Mesendoderm (in vitro differentiated cells): ENCODE measurements at places on chromosomes 7 and 10.
A peak's percentile ranks its signal among the peaks of the same experiment; 100 is the strongest.

GRCh38 chr7:100465702-100466311 lies 1.7 kb upstream of the SPACDR start:
- peak; percentile 86 for DNase-seq

DNA sequence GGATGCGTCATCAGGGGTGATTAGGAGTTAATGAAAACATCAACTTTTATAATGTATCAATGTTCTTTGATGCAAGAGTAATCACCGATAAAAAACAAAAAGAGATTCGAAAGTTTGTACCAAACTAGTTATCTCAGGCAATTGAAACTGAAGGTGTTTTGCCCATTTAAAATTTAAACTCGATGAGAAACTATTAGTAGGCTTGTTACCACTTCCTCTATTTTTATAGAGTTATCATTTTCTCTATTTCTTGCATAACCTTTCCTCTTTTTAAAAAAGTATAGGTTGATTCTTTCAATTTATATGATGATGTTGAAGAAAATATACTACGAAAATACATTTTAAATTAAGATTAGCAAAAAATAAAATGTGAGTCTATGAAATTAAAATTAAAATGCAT lies 597.3 kb upstream of the POT1 start:
- DNase-seq = no peak

DNA sequence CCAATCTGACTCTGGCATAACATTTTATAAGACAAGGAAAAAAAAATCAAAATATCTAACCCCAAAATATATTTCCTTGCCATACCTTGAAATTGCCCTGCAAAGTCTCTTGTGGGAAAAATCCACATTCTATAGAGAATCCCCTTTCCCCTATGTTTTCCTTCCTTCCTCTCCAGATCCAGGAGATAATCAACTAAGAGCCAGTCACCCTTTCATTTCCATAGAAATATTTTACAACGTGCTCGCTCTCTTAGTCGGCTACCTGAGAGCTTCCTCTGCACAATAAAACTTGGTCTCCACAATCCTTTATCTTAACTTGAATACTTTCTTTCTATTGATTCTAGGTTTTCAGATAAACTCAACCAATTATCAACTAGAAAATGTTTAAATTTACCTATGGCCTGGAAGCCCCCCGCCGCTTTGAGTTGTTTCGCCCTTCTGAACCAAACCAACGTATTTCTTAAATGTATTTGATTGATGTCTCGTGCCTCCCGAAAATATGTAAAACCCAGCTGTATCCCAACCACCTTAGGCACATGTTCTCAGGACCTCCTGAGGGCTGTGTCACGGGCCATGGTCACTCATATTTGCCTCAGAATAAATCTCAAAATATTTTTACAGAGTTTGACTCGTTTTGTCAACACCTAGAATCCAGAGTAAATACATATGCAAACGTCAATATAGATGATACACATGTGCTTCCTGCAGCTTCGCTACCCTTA lies 869 bp downstream of the PSAP start:
- no peak for DNase-seq

GRCh38 chr10:123890756-123891143 lies 857 bp downstream of the CPXM2 start:
- no peak for DNase-seq

- DNase-seq = no peak
Observed at GRCh38 chr7:117683430-117684175, 189.6 kb downstream of the CTTNBP2 start.

DNA sequence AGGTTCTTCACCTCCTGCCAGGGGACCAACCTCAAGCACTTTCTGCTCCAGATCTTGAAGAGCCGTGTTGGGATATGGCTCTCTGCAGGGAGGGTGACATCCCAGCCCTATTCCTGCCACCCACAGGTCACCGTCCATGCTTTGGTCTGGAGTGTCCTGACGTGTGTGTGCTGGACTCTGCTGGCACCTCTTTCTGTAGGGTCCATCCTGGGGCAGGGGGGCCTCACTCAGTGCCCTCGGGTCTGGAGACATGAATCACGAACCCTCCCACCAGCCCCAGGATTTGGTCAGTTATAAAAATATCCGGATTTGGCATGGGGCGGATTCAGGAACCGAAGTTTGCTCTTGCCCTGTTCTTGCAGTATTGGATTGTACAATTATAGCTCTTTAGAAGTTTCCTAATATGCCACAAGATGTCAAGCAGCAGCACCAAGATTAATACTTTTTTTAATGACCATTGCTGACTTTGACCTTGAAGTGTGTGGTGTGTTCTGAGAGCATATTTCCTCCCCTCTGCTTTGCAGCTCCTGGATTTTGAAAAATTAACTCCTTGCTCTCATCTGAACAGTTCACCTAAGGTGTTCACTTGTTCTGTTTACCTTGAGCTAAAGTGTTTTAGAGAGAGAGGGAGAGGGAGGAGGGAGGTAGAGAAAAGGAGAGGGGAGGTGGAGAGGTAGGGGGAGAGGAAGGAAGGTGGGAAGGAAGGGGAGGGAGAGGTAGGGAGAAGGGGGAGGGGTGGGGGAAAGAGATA lies 95.4 kb upstream of the SHH start:
- DNase-seq = no peak

DNA sequence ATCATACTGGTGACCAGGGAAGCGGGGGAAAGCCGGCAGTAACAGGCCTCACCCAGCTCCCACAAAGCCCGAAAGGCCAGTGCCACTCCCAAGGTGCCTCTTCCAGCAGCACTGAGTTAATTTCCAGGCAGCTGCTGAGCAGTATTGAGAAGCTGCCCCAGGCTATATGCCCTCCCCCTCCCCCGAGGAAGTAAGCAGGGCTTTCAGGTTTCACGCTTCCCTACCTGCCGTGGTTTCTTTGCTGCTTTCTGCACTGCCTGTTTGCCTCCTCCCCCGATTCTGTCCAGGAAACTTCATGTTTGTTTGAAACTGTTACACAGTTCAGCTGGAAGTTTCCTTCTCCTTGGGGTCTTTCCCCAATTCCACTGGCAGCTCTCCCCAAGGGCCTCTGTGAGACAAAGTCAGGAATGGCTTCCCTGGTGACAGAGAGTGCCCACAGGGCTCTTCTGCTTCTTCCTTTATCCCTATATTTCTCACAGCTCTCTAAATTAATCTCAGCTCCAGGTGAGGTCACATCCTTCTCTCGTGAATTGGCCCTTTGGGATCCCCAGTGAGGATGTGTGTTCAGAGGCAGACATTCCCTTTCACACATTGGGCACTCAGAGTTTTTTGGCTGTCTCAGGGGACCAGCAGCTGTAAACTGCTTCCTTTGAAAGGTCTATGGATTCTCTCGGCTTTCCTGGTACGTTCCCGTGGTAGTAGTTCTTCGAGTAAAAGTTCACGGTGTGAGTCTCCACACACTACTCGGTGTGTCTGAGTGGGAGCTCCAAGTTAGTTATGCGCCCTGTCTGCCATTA lies 19.4 kb downstream of the C1GALT1 start:
- DNase-seq = peak; percentile 93

DNA sequence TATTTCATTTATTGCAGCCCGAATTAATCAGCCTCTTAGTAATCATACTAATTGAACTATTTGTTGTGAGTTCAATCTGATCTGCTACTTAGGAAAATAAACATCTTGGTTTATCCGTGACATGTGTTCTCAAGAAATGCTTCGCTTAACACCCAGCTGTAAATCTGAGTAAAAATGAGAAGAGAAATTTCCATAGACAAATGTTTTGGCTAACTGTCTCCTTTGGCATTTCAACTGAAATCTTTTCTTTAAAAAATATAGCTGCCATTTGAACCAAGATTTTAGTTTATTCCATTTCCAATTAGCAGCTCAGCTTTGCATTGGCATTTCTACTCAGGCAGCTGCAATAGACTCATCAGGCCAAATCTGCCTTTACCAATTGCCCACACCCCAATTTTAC lies 180.5 kb upstream of the PTER start:
- no peak for DNase-seq
